ENCODE measurements at places on chromosomes 6 and 20. TPM values are rescaled to one million over a fixed set of nuclear protein-coding genes. Genes with fewer than 3 reads are reported as not detected.

DNA sequence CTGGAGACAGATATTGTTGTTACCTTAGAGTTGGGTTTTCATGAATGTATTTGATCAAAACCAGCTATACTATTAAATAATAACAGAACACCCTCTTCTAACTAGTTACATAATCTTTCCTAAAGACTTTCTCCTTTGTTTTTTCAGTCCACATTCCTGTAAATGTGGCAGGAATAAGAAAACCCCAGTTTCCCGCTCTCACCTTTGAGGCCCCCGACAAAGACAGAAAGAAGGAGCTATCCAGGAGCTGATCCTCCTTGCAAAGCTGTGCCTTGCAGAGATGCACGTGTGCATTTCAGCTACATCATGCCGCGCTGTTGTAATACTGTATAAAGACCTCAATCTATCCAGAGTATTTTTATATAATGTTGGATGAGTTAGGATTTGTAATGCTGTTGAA, 102.7 kb downstream of the SLC22A3 start:
- DNase-seq, result no peak
- no peak overlapping the region for H3K4me3 ChIP-seq
- H3K36me3 ChIP-seq, result peaks cover 1% of the 10 kb centered on the region
- no peaks in the 10 kb centered on the region for H3K27me3 ChIP-seq

DNA sequence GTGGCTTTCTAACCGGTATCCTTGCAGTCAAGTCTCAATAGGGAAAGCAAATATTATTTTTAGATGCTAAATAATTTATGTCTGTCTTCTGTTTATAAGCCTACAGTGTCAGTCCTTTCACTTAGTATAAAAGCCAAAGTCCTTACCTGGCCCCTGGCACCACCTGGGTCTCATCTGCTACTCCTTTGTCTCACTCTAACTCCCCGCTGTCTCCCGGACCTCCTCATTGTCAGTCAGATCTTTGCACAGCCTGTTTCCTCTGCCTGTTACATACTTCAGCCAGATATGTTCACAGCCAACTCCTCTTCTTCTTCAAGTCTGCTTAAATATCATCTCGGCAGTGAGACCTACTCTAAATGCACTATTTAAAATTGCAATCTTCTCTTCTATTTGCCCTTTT, 84.2 kb downstream of the THEMIS start:
- no peak overlapping the region for H3K4me3 ChIP-seq
- H3K27me3 ChIP-seq, result no peaks in the 10 kb centered on the region
- no peak for DNase-seq

GRCh38 chr6:31727034-31727716, 1.9 kb downstream of the DDAH2 start:
- peaks cover 60% of the 10 kb centered on the region for H3K4me1 ChIP-seq
- DNase-seq, result no peak
- H3K27me3 ChIP-seq, result no peaks in the 10 kb centered on the region
- peak overlapping the region; percentile 58 for H3K27ac ChIP-seq
- no peak overlapping the region for H3K4me3 ChIP-seq

- peak overlapping the region; percentile 78 for H3K4me3 ChIP-seq
- H3K36me3 ChIP-seq, result no peaks in the 10 kb centered on the region
- H3K27ac ChIP-seq, result peak overlapping the region; percentile 36
- peak; percentile 76 for DNase-seq
- peaks cover 77% of the 10 kb centered on the region for H3K27me3 ChIP-seq
Observed at GRCh38 chr6:99588618-99589289, 17.9 kb upstream of the PRDM13 start.

Gene CST5
- not detected for total RNA-seq

Gene ASXL1
- 135 TPM for total RNA-seq

Gene CLPSL1
- total RNA-seq, result not detected

Gene PNLDC1
- total RNA-seq, result 0.75 TPM

Data from activated CD8-positive, alpha-beta memory T cell treated with anti-CD3 and anti-CD28 coated beads, Interleukin-2, amount 10 ng/mL, durations not matched to agents 7 days and 5 days (primary cell).